ENCODE measurements at places on chromosomes 5 and 9.

DNA sequence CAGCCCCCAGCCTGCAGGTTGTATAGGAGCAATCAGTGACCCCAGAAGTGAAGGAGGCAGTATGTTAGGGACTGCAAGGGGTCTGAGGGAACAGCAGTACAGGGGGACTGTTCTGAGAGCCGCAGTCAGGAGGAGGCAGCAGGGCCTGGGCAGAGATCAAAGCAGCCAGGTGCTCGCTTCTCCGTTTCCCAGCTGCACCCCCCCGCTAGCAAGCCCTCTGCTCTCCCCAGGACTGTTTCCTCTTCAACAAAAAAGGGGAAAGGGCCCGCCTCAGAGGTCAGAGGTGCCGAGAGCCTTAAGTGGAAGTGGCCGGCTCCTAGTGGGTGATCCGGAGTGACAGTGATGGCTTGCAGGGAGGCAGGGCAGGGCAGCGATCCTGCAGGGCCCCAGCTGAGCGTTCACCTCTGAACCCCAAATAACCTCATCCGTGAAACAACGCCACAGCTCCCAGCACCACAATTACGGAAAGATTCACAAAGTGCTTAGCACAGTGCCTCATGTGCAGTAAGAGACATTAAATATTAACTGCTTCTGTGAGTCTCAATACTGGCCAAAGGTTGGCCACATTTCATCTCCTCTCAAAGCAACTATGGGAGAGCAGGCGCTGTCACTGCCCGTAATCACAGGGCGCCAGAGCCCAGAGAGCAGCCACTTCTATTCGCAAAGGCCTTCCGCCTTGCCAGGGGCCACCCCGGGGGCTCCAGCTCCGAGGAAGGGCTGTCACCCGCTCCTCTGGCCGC lies 8.0 kb downstream of the CLPTM1L start:
- no peak for DNase-seq

DNA sequence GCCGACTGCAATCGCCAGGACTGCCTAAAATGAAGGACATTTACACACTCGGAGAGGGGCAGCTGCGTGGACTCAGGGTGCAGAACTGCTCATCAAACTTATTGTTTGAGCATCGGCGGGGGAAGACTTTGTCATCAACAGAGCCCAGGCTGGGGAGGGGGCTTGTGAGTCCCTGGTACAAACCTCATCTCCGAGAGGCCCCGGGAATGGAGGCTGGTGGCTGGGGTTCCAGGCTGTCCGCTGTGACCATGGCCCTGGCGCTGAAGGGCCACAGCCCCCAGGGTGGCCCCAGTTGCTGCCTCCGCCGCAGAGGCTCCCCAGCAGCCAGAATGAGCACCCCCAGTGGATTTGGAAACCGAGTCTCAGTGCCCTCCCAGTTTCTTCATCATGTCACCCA lies 46.1 kb upstream of the RNU6ATAC start:
- no peak for DNase-seq

DNA sequence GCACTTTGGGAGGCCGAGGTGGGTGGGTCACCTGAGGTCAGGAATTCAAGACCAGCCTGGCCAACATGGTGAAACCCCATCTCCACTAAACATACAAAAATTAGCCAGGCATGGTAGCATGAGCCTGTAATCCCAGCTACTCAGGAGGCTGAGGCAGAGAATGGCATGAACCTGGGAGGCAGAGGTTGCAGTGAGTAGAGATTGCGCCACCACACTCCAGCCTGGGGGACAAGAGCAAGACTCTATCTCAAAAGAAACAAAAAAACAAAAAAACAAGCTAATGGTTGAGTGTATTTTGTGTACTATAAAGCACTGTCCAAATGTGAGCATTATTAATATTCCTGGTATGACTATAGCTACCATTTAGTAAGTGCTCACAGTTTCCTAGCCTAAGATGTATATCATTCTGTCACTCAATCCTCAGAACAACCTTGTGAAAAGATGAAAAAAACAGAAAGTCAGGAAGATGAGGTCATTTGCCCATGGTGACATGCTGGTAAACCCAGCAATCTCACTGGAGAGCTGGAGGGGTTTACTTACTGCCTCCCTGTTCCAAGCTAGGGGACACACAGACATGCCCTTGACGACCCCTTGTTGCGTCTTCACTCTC lies 27.7 kb downstream of the ARHGEF37 start:
- no peak for DNase-seq

DNA sequence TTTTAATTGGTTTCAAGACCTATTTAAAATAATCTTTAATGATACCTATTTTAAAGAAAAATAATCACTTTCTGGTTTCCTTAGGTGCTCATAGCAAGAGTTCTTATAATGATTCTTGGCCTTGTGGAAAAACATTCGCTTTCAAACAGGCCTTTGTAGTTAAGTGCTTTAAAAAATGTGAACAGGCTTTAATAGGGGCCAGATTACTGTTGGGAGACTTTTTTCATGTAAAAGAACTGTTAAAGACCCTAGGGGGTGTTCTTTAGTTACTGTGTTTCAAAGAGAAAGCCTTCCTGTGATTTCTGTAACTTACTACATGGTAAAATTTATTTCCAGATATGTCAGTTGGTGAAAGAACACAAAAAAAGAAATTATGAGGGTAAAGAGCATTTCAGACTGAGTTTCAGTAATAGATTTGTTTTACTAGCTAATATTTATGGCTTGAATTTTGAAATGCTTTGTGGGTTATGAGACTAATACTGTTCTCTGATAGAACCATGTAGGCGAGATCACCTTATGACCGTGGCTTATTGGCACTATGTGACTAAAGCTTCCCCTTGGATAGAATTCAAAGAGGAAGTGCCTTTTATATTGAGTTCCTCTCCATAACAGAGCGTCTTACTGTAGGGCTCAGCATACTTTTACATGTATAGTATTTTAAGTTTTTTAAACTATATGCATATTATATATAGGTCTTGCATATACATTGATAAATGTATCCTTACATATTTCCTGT lies 70.7 kb downstream of the CSNK1G3 start:
- DNase-seq = no peak

DNA sequence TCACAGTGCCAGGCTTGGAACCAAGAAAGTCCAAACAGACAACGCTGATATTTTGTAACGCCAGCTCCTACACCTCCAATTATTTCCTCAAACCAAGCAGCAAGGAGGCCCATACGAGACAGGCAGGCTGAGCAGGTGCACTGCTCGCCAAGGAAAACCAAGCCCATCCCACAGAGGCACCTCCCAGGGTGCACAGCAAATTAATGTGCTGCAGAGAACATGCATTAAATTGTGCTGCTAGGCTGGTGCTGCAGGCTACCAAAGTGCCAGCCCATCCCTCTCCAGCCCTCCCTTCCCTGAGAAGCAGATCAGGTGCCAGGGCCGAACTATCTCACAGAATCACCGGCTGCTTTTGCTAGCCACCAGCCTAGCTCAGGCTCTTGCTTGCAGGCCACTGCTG lies 137.8 kb downstream of the PAX5 start:
- no peak for DNase-seq

DNA sequence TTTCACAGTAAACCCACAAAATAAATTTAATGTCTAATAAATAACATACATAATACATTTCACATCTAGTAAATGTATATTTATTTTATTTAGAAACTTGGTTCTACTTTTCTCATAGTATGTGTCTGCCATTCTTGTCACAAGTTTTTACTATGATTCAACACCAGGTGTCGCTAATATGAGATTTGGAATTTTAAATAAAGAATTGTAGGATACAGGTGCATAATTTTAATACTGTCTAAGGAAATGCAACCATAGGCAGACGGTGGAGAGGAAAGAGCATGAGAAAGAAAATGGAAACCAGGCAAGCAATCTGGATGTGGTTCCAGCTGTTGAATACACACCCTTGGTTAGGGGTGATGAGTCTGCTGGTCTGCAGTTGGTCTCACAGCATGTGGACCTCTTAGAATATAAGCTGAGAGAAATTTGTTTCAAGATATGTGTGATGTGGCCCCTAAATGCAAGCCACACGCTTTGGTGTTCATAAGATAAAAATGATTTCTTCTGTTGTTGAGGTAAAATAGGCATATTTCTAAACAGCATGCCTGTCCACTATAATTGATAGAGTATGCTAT lies 114.7 kb upstream of the TXNDC8 start:
- no peak for DNase-seq

DNA sequence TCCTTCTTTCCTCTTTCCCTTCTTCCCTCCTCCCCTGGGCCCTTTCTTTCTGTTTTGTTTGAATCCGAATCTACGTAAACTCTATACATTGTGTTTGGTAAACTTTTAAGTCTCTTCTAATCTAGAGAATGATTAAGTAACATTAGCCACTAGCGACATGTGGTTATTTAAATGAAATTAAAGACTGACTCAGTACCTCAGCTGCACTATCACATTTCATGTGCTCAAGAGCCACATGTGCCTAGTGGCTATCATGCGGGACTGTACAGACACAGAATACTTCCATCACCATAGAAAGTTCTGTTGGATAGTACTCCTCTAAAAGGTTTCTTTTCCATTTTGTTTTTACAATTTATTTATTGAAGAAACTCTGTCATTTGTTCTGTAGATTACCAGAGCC lies 29.0 kb downstream of the DCTN4 start:
- no peak for DNase-seq

DNA sequence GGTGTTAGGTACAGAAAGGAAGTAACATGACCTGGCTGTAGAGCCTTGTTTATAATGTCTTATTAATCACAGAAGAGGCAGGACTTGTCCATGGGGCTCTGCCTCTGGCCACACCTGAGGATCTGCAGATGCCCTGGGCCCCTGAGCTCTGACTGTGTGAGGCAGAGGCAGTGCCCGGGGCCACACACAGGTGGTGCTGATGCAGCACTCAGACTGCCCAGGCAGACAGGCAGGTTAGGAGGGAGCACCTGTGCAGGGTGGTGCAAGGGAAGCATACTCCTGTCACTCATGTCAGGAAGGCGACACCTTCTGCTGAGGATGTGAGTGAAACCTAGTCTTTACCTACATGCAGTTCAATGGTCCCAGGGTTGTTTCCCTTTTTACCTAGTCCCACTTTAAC lies 88.7 kb downstream of the CFAP90 start:
- no peak for DNase-seq

GRCh38 chr5:177404641-177405179 lies 4.2 kb upstream of the PFN3 start:
- no peak for DNase-seq

GRCh38 chr9:35357116-35357515 lies 132.8 kb upstream of the RUSC2 start:
- no peak for DNase-seq

- no peak for DNase-seq
These were observed 6.0 kb upstream of the EFNA5 start for GRCh38 chr5:107676702-107677101.

- no peak for DNase-seq
These were observed 58.2 kb downstream of the EFNA5 start for GRCh38 chr5:107612541-107612940.

- DNase-seq = no peak
These were observed 220.0 kb upstream of the ADAMTSL1 start for GRCh38 chr9:18253950-18254349.

All from effector memory CD4-positive, alpha-beta T cell (primary cell).